ENCODE measurements at places on chromosomes 1 and 21. TPM values are rescaled to one million over a fixed set of nuclear protein-coding genes. Genes with fewer than 3 reads are reported as not detected.
A peak's percentile ranks its signal among the peaks of the same experiment; 100 is the strongest.

IFI44L gene
- 28.9 TPM for total RNA-seq

TBX15 gene
- total RNA-seq: 2.3 TPM

ARMH1 gene
- total RNA-seq: 0.39 TPM

BCL2L15 gene
- 0.31 TPM for total RNA-seq

TCEA3 gene
- total RNA-seq: 79.5 TPM

ITGB2 gene
- 19.1 TPM for total RNA-seq

SLC25A34 gene
- 3.3 TPM for total RNA-seq

UTS2 gene
- total RNA-seq: not detected

- no peak for DNase-seq
Measured at GRCh38 chr1:61486783-61487536, 238.0 kb downstream of the TM2D1 start.

- no peak for DNase-seq
Measured at GRCh38 chr1:59074598-59074997, 222.3 kb upstream of the FGGY start.

DNA sequence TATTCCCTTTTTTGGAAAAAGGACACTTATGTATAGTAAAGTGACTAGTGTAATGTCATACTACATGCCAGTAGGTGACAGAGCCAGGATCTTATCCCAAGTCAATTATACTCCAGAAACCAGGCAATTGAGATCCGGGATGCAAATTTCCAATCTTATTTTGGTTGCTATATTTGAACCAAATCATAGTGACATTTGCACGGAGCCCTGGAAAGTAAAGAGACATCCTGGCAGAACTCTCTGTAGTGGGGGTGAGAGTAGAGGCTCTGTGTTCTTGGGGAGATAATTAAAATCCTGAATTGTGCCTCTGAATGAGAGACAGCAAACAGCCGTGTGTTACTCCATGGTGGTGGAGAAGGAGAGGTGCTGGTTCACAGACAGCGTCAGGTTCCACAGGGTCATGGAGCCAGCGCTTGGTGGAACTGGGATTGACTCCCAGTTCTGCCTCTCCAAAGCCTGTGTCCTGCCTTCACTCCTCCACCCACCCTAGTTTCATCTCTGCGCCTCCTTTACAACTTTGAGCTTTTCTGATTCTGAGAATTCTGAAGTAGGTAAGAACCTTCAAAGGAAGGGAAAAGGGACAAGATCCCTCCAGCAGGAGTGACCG, 432.3 kb downstream of the PTPRU start:
- DNase-seq: no peak

DNA sequence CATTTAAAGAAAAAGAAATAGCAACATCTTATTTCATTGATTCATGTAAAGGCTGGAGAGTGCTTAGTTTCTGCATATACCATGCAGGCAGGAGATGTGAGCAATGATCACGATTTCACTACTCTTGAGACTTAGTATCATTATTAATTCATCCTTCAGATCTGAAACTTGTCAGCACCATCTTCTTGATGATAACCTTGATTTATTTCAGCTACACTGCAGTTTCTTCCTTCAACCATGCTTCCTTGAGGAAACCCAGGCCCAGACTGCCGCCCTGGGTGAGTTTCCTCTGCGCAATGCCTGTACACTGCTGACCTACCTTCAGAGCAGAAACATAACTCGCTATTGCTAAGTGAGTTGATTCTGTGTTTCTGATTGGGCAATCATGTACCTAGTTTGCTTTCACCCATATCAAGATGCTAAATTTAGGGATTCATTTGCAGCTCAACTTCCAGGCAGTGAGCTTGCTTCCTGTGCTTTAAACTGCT, 13.5 kb upstream of the BCL10 start:
- DNase-seq: no peak

DNA sequence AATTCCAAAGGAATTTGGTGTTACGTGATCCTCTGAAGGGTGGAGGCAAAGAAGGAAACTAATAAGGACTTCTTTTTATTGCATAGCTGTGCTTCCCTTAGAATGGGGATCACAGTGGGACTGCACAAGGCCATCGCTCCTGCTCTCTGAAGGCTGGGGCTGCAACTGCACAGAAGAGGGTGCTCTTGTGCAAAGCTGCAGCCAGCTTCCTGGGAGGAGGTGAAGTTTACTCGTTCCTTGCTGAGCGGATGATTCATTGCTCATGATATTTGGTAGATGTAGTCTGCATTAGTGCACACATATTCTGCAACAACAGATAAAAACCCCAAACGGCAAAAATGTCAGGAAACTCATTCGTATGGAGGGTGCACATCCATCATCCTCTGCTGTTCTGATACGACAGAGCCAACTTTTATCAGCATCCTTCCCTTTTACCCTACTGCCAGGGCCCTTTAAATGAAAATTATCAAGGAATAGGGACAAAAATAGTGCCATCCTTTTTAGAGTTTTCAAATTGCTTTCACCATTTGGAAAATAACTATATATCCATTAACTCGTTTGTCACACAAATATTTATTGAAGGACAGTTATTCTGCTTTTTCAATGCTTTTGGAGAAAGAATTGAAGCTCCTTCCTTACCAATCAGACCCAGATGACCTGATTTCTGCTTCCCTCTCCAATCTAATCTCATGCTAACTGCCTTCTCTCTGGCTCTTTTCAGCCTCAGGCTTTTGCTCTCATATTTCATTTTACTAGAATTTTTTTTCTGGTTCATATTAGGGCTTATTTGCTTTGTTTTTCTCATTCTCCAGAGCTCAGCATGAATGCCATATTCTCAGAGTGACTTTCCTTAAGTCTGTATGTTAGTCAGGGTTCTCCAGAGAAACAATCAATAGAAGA, 263.6 kb downstream of the DUSP10 start:
- peak; percentile 75 for DNase-seq

DNA sequence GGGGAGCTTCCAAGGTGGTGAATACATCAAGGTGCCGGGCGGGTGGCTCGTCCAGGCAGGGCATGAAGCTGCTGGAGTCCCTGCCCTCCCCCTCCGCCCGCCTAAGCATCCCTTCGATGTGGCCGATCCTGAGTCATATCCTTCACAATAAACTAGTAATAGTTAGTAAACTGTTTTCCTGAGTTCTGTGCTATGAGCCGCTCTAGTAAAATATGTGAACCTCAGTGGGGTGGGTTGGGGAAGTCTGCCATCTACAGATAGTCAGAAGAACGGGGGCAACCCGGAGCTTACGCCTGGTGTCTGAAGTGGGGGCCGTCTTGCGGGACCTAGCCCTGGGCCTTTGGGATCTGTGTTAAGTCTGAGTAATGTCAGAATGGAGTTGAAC, 21.6 kb downstream of the C2CD2 start:
- no peak for DNase-seq

- no peak for DNase-seq
Measured at GRCh38 chr1:87572891-87573290, 244.2 kb downstream of the LMO4 start.

- DNase-seq: peak; percentile 43
Measured at GRCh38 chr1:204583909-204584632, 67.9 kb downstream of the MDM4 start.

DNA sequence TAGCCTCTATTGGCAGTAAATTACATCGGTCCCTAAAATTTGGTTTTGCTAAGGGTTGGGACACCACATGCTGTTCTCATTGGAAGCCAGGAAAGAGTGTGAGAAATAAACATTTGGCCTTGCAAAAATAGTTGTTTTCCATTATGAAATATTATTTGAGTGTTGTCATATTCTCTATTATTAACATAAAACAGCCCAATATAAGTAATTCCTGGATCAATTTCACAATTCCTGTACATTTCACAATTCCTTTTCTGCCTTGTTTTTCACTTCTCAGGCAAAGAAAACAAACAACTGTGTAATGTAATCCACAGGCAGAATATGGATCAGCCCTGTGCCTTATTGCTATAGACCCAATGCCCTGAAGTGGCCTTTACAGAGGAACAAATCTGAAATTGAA, 40.5 kb downstream of the C1orf87 start:
- DNase-seq: no peak

GRCh38 chr1:223712850-223713474, 623 bp downstream of the CAPN2 start:
- DNase-seq: peak; percentile 79

DNA sequence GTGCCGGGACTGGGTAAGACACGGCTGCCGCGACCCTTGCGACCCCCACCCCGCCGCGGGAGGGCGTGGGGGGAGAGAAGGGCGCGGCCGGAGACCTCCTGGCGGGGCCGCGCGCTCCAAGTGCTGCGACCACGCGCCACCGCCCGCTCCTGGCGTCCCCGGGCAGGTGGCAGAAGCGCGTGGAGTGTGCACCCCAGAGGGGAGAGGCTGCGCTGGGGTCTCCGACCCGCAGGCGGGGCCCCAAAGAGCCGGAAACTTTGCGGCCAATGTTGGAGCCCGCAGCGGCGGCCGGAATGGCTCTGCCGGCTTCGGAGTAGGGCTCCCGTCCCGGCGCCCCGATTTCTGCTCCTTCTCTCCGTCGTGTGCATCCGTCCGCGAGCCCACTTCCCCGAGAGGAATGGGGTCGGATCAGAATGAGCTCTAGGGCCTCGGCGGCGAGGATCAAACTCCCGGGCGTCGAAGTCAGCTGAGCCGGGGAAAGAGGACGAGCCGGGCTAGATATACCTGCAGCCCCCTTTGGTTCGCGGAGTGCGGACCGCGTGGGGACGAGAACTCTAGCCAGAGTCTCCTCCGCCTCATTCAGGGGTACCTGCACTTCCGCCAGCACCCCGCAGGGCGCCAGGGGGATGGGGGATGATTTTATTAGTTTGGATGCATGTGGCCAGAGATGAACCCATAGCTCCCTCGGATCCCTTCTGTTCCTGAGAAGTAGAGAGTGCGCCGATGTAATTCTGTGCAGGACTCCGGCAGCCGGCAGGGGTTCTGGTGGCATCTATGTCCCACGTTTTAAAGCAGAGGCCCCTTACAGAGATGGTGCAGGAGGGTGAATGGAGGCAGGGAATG, 751 bp downstream of the STUM start:
- no peak for DNase-seq

DNA sequence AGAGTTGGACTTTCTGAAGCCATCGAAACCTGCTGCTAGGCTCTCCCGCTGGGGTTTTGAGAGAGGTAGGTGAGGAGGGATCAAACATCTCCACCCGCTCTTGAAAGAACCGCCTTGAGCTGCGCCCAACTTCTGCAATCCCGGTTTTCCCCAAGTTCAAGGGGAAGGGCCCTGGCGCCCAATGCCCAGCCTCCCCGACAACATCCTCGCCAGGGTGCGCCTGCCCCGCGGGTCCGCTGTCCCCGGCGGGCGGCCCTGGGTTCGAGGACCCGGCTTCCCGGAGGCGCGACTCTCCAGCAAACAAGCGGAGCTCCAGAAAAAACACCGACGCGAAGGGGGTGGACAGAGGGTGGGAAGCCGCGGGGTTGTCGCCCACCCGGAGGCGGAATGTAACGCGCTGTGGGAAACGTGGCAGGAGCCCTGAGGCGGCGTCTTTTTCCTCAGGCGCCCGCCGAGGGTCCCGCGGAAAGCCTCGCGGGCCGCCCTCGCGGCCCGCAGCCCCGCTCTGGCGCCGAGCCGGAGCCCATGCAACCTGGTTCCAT, 607 bp downstream of the BTG3 start:
- DNase-seq: peak; percentile 44

DNA sequence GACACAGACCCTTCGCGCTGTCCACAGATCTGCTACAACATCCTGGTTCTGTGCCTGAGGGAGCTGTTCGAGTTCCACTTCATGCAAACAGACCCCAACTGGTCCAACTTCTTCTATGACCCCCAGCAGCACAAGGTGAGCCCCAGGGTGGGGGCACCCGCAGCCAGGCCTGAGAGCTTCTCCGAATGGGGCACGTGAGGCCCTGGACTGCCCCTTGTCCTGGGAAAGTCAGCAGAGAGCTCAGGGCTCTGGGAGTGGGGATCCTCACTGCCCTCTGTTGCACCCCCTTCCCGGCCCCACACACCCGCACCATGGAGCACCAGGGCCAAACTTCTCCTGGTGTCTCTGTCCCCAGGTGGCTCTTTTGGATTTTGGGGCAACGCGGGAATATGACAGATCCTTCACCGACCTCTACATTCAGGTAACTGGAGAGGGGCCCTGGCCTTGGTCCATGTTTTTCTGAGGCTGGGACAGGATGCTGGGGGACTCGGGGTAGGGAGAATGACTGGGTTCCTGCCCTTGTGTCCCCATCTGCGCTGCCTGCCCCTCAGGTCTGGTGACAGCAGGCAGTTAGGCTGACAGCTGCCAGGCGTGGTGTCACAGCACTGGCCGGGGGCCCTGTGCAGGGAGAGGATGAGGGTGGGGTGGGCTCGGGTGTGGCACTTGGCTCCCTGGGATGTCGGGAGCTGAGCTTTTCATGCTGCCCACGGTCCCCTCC, 44.6 kb downstream of the COQ8A start:
- peak; percentile 52 for DNase-seq

DNA sequence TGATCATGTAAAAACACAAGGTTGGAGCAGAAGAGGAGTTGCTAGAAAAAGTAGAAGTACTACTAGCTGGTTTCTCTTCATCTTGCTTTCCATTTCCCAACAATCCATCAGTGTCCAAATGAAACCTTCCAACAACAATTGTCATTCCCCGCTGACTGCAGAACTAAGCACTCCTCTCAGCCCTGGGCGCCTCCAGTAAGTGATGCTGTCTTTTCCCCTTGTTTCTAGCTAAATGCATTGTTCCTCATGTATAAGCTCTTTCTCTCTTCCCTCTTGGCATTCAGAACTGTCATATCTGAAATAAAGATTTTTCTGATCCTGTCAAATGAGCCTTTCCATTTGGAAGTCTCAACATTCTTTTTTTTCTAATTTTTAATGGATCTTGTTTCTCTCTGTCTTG, 68.7 kb downstream of the FCRL5 start:
- DNase-seq: no peak

DNA sequence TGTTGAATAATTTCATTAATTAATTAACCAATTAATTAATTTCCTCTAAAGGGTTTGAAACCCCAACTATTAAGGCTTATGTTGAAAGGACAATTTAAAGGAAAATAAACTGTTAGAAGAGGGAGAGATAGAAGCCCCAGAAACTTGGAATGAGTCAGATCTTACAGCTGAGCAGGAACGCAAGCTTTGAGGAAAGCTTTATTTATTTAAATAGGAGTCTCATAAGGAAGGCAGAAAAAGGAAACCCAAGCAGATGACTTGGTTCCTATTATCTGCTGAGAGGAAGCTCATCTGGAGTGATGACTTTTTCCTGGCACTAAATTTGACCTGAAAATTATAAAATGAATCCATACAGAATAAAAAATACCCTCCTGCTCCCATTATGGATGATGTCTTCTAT, 105.1 kb downstream of the ROR1 start:
- no peak for DNase-seq

DNA sequence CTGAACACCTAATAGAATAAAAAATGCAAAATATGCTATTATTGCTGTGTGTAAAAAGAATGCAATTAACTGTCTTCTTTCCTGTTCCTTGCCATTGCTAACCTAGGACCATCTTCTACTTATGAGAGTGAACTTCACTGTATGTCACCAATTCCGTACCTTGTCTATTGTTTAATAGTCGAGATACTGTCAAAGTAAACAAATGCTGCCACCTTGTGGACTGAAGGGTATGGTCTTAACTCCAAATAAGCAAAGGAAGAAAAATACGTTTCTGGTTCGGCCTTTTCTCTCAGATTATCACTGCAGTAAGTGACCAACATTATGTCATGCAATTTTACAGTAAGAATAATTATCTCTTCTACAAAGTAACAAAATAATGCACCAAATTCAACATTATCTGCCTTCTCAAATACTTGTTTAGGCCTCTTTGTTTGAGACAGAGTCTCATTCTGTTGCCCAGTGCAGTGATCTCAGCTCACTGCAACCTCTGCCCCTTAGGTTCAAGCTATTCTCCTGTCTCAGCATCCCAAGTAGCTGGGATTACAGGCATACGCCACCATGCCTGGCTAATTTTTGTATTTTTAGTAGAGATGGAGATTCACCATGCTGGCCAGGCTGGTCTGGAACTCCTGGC, 133.4 kb downstream of the COP1 start:
- DNase-seq: no peak

GRCh38 chr1:206911064-206911663, 10.6 kb downstream of the FCMR start:
- no peak for DNase-seq

Data from right cardiac atrium (tissue), 5 donors.